NCI-H446 (cell line): ENCODE measurements at places on chromosomes 3 and 15.

- DNase-seq, result no peak
Observed at GRCh38 chr3:149964291-149964690, 6.4 kb downstream of the PFN2 start.

DNA sequence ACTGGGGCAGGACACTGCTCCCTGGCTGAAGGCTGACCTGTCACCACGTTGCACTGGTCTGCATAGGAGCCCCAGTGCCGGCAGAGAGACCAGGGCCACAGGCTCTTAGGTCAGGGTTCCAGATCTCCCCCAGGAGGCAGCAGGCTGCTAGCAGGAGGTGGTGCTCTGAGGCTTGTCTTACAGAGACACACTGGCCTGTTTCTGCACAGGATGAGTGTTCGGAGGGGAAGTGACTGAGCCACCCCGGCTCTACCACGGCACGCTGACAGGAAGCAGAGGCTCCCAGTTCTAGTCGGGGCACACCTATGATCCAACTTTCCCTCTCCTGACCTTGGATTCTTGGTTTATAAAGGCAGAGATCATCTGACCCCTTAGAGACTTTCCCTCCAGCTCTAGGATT lies 8.6 kb downstream of the FBXL22 start:
- DNase-seq, result no peak

- no peak for DNase-seq
Observed at GRCh38 chr3:126683069-126683468, 21.0 kb upstream of the CHCHD6 start.

GRCh38 chr15:78921517-78921916 lies 23.3 kb downstream of the CTSH start:
- DNase-seq, result no peak

- DNase-seq, result no peak
Observed at GRCh38 chr3:119939077-119939476, 155.2 kb downstream of the GSK3B start.

- DNase-seq, result no peak
Observed at GRCh38 chr3:114005481-114005880, 50.8 kb downstream of the CCDC191 start.

- DNase-seq, result no peak
Observed at GRCh38 chr3:138450181-138450580, 15.8 kb downstream of the ESYT3 start.

DNA sequence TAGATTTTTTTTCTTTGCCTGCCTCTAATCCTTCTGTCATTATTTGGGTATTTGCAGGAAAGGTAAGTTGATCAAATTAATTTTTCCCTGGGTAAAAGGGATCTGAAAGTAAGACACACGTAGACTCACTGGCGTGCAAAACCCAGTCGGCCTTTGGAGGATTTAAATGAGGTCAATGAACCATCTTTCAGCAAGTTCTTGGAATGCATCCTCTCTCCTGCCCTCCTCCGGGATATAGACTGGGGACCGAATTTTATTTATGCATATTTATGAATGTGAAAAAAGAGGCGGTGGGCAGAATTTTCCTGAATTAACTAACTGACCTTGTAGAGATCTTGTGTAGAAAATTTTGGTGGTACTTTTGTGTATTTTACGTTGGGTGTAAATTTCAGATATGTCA lies 2.2 kb downstream of the CADM2 start:
- DNase-seq, result no peak
